ENCODE measurements at places on chromosomes 7 and 10.

DNA sequence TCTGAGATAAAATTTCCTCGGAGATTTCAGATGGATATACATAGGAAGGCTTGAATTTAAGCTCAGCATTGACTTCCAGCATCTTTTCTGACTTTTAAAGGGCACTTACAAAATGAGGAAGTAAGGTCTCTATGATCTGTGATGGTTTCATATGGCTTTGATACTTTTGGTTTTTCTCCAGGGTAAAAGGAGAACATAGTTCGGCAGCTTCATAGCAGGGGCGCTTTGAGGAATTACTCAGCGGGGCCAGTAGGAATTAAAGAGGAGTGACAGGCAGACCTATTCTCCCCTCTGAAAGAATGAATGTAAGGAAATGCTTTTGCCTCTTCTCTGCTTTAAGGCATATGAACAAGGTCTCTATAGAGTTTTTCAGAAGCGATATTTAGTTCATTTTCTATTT, 80.0 kb upstream of the PCDH15 start:
- H3K4me3 ChIP-seq: no peak overlapping the region
- no peaks in the 10 kb centered on the region for H3K36me3 ChIP-seq
- no peaks in the 10 kb centered on the region for H3K4me1 ChIP-seq
- no peak overlapping the region for H3K27ac ChIP-seq

DNA sequence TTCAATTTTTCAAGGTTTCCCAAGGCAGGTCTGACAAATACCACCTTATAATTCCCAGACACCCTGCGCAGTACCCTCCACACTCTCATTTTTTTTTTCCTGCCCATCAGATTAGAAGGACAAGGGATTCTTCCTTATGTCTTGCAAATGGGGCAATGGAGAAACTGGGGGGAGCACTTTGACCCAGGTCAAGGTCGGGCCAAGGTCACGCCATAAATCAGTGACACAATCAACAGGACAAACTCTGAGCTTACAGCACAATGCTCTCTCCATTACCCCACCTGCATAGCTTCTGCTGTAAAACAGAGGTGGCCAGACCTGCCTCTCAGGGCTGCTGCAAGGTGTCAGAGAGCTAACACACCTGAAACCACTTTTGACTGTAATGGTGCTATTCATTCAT, 254.4 kb upstream of the ZMIZ1 start:
- no peak overlapping the region for H3K4me3 ChIP-seq
- DNase-seq: no peak
- no peaks in the 10 kb centered on the region for H3K4me1 ChIP-seq

- H3K27me3 ChIP-seq: no peaks in the 10 kb centered on the region
- H3K36me3 ChIP-seq: peaks cover 17% of the 10 kb centered on the region
- no peak for DNase-seq
- no peak overlapping the region for H3K4me3 ChIP-seq
- H3K27ac ChIP-seq: no peak overlapping the region
Measured at GRCh38 chr10:99689461-99689860, 30.2 kb downstream of the ENTPD7 start.

- no peak for DNase-seq
- no peak overlapping the region for H3K4me3 ChIP-seq
- H3K36me3 ChIP-seq: no peaks in the 10 kb centered on the region
- no peaks in the 10 kb centered on the region for H3K27me3 ChIP-seq
Measured at GRCh38 chr7:37089972-37090371, 358.7 kb downstream of the ELMO1 start.

DNA sequence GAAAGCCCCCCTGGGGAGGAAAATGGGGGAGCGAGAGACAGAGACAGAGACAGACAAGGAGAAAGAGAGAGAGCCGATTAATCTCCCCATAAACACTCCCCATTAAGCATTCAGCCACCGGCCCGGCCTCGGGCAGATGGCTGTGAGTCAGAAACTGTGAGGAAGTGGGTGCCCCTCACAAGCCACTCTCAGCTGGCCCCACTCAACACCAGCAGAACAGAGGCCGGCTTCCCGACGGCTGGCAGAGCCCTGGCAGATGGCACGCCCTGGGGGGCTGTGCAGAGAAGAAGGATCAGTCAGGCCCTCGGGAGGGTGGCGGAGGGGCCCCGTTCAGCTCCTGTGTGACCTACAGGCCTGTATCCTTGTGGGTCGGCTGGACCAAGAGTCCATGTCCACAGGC, 41.2 kb downstream of the CAMK2B start:
- no peaks in the 10 kb centered on the region for H3K27me3 ChIP-seq
- H3K4me3 ChIP-seq: no peak overlapping the region
- no peak overlapping the region for H3K27ac ChIP-seq

Data from transverse colon (tissue), 4 donors.